Activated naive CD4-positive, alpha-beta T cell treated with anti-CD3 and anti-CD28 coated beads, Interleukin-2, amount 50 U/mL, for 16 hours (primary cell): ENCODE measurements at places on chromosomes 16 and 17.

DNA sequence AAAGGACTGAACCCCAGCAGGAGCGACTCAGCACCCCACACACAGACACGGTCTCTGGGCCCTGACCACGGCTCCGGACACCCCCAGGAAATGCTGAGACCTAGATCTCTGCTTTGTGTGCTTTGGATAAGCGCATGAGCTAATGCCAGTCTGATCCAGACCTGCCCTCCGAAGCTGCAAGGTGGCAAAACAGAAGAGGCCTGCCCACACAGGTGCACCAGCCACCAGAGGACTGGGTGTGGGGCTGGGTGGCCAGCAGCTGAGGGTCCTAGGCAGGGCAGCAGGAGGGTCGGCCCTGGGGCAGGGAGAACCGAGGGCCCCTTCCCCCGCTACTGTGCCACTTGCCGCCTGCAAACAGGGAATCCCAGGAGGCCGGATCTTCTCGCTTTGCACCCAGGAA lies 30.7 kb upstream of the EIF1 start:
- DNase-seq, result no peak

GRCh38 chr17:40190197-40191021 lies 13.1 kb downstream of the RAPGEFL1 start:
- DNase-seq, result peak; percentile 51

DNA sequence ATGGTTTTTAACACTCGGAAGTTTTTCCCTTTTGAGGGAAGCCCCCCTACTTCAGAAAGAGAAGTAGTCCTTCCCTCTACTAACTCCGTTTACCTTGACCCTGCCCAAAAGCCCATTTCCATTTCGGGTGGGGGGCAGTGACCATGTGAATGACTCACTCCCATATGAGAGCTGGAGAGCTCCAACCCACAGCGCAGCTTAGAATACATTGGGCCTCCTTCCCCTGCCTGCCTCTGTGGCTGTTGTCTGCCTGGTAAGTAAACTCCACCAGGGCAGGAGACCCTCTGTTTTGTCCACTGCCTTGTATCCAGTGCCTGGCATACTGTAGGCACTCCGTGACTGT lies 985 bp downstream of the SGSM2 start:
- no peak for DNase-seq

- DNase-seq, result no peak
Observed at GRCh38 chr17:64217249-64217691, 45.8 kb downstream of the TEX2 start.

DNA sequence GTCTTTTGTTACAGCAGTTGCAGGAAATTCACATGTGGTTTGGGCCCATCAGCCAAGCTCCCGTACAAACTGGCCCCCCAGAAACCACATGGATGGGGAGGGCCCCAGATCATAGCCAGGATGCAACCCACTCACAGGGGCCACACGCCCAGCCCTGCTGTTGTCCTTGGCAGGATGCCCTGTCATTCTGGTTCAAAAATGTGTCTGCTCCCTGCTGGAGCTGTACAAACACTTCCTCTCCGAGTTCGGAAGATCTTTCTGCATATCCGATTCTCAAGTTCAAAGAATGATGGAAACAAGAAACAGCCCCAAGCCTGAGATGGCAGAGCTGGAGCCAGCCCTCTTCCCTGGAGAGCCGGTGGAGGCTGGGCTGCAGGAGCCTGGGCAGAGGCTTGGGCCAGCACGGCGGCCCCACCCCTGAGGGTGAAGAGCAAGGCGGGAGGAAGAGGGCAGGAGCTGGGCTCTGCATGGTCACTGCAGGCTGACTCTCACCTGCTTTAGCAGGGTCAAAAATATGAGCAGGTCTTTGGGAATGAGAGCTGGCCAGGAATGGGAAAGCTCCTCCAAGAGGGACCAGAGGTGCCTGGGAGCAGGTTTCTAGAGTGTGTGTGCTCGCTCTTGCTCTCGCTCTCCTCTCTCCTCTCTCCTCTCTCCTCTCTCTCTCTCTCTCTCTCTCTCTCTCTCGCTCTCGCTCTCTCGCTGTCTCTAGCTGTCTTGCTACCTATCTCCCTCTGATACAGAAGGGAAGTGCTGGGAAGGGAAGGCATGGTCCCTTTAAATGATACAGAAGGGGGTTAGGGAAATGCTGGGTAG lies 34.7 kb upstream of the ENPP7 start:
- no peak for DNase-seq

GRCh38 chr17:80890921-80891396 lies 100.7 kb upstream of the CHMP6 start:
- DNase-seq, result no peak

DNA sequence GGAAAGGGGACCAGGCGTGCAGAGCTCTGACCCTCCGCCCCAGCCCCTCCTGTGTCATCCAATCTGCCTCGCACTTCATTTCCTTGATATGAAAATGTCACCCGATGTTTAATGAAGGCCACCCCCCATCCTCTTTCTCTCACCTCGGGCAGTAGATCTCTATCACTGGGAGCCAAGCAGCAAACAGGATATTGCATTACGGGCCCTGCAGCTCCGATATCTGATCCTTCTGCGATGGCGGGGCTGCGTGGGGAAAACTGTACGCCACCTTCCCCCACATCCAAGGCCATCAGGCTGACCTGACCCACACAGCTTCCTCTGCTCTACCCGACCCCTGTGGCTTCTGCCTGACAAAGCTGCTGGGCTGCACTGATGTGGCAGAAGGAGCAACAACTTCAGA lies 74.9 kb downstream of the DYNLRB2 start:
- DNase-seq, result no peak

- DNase-seq, result no peak
Observed at GRCh38 chr16:85313526-85314301, 201.4 kb upstream of the CIBAR2 start.

DNA sequence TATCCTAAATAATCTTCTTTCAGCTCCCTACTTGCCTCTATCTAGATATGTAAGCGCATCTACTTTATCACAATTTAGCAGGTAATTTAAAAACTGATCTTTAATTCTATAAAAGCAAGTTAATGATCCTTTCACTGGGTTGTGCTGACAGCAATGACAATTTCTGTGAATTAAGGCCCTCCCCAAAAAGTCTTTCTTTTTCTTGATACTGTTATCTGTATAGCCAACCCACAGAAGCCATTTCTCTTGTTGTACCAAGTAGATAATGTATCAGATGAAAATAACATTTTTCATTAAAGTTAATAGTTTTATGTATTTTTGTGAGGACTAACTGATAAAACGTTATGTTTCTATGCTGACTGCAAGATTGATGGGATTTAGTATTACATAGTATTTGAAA lies 3.8 kb downstream of the ZPBP2 start:
- no peak for DNase-seq

GRCh38 chr17:32158870-32159585 lies 16.7 kb downstream of the RHOT1 start:
- DNase-seq, result no peak

- DNase-seq, result no peak
Observed at GRCh38 chr17:10614536-10615155, 42.5 kb downstream of the MYH3 start.

GRCh38 chr16:57708168-57708567 lies 13.6 kb downstream of the DRC7 start:
- no peak for DNase-seq

- DNase-seq, result no peak
Observed at GRCh38 chr17:13510062-13510461, 91.7 kb downstream of the HS3ST3A1 start.

DNA sequence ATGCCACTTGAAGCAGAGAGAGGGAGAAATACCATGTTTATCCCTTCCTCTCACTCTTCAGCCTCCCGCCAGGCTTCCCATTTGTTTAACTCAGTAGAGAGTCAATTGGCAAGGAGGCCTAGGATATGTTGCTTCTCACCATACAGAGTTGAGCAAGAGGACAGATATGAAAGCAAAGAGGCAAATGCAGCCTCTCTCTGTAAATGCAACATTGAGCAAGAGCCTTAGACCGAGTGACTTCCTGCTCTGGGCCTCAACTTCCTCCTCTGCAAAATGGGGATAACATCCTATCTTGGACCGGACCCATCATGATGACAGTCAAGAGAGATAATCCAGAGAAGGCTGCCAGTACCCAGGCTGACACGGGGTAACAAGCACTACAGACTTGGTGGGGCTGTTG lies 36.8 kb downstream of the SOCS1 start:
- no peak for DNase-seq

- DNase-seq, result no peak
Observed at GRCh38 chr17:11636771-11637170, 38.5 kb downstream of the DNAH9 start.

DNA sequence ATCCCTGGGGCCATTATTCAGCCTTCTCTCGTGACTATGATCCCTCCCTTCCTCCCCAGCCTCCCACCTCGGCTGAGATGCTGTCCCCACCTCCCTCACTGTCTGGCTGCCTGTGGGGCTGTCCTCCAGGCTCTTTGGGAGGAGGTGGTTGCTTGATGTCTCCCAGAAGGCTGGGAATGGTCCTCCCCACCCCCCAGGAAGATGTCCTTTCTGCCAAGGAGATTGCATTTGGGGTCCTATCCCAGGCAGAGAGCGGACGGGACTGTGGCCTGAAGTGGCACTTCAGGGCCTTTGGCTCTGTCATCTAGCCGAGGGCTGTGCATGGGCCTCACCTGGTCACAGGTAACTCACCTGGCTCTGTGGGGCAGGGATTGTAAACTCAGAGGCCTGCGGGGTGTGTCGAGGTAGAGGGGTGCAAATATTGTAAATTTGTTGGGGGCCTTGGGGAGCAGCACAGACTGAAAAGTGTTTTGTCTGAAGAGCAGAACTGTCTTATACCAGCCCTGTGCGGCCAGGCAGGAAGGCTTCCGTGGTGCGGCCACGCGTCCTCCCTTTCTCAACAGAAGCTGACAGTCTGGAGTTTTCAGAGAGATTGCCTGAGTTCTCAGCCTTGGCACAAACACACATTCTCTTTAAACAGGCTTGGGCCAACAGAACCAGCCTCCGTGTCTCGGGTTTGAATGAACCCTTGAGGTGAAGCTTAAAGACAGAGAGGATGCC lies 177.9 kb downstream of the SEC14L1 start:
- no peak for DNase-seq

GRCh38 chr16:72124761-72125634 lies 31.4 kb downstream of the DHX38 start:
- DNase-seq, result peak; percentile 62

- no peak for DNase-seq
Observed at GRCh38 chr16:1258225-1258600, 2.3 kb downstream of the TPSD1 start.

GRCh38 chr16:22250522-22250921 lies 44.4 kb downstream of the EEF2K start:
- no peak for DNase-seq

DNA sequence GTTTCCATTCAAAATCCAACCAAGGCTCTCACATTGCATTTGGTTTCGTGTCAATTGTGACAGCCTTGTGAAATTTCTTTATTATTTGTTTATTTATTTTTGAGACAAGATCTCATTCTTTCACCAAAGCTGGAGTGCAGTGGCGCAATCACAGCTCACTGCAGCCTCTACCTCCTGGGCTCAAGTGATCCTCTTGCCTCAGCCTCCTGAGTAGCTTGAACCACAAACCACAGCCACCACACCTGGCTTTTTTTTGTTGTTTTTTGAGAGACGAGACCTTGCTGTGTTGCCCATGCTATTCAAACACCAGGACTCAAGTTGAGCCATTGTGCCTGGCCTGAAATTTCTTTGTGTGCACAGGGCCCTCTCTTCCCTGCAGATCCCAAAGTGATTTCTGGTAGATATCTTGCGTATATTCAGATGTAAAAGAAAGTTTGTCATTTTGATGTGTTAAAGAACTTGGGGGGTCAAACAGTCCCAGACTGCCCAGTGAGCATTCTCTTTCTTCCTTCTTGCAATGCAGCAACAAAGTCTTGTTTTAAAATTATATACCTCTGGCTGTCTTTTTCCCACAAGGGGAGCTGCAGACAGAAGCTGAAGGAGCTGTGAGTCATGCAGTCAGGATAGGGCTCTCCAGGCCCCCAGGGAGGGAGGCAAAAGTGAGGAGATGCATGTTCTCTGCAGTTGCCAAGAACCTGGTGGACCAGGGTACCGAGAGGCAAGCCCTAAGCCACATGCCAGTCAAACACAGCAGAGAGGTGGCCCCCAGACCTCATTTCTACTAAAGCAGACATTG lies 15.5 kb upstream of the USP22 start:
- no peak for DNase-seq

DNA sequence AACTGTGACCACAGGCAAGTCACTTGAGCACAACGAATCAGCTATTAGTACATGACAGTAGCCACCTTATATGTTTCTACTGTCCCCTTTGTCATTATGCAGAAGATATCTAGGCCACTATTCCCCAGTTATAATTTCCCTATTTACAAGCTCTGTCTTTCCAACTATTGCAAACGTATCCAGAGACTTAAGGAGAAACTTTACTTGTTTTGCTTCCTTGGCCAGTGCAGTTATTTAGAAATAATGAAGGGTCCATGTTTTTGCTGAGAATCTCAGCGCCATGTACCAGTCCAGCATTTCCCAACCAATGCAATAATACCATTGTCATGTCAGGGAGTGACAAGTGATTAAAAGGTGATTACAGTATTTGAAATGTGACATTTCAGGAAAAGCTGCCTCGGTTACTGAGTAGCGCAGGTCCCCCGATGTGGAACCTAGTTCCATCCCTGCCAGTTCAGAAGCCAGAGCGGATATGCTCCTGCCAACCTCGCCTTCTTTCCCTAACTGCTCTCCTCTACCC lies 743 bp downstream of the ZNF624 start:
- DNase-seq, result no peak

GRCh38 chr17:17767154-17767869 lies 69.5 kb downstream of the SREBF1 start:
- no peak for DNase-seq

- no peak for DNase-seq
Observed at GRCh38 chr16:80778703-80779102, 25.7 kb downstream of the CDYL2 start.

GRCh38 chr17:49229805-49230600 lies 584 bp downstream of the PHOSPHO1 start:
- DNase-seq, result no peak

GRCh38 chr16:65201511-65201910 lies 79.6 kb upstream of the CDH11 start:
- no peak for DNase-seq

- no peak for DNase-seq
Observed at GRCh38 chr17:59832883-59833379, 59.8 kb downstream of the TUBD1 start.

DNA sequence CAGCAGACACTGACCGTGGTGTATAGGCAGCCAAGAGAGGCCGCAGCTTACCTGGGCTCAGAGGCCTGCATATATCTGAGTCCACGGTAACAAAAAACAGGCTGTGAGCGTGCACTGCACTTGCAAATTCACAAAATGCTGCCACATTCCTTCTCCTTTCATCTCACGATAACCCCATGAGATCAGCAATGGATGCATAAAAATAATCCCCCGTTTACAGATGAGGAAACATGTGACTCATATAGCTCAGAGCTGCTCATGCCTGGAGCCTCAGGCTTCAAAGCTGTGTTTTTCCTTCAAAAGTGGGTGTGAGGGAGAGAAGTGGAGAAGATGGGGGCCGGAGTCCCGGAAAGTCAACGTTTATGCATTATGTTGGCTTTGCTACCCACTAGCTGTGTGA lies 118.3 kb upstream of the FOXF1 start:
- no peak for DNase-seq

DNA sequence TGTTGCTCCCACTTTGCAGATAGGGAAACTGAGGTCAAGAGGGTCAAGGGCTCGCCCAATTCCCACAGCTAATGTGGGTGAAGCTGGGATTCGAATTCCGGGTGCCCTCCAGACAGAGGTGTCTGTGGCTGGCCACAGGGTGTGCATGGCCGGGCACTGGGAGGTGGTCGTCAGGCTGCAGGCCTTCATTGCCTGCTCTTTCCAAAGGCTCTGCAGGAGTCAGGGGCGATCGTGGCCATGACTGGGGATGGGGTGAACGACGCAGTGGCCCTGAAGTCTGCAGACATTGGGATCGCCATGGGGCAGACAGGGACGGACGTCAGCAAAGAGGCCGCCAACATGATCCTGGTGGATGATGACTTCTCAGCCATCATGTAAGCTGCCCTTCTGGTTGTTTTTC lies 49.8 kb downstream of the MEAK7 start:
- no peak for DNase-seq
